ENCODE measurements at places on chromosomes 3 and 15. TPM values are rescaled to one million over a fixed set of nuclear protein-coding genes. Genes with fewer than 3 reads are reported as not detected.

DNA sequence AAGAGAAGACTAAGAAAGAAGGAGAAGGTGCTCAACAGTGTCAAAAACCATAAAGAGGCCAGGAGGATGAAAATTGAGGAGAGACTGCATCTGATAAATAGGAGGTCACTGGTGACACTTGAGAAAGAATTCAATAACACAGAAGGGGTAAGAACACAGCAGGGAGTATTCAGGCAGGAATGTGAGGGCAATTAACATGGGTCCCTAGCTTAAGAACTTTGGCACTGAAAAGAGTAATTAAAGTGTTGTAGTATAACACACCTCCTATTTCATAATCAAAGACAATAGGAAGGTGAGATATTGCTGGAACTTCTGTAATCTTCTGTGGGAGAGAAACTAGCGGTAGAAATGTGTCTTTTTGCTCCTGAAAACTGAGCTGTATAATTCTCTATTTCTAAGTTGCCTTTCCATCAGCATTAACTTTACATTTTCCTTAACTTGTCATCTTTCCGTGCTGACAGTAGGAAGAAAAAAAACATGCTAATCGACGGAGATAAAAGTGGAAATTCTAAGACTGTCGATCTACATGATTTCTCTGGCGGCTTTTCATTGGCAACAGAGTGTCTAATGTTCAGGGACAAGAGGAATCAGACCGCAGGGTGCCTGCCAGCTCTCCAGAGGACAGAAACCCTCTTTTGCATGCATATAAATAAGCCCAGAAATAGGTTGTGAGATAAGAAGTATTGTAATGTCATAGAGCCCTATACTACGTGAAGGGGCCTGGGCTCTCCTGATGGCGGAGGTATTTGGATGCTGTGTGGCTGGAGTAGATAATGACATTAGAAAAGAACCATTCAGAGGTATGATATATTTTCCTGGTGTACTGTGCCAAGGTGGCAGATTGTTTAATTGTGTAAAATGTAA lies 147.9 kb upstream of the GAP43 start:
- no peak for DNase-seq

DNA sequence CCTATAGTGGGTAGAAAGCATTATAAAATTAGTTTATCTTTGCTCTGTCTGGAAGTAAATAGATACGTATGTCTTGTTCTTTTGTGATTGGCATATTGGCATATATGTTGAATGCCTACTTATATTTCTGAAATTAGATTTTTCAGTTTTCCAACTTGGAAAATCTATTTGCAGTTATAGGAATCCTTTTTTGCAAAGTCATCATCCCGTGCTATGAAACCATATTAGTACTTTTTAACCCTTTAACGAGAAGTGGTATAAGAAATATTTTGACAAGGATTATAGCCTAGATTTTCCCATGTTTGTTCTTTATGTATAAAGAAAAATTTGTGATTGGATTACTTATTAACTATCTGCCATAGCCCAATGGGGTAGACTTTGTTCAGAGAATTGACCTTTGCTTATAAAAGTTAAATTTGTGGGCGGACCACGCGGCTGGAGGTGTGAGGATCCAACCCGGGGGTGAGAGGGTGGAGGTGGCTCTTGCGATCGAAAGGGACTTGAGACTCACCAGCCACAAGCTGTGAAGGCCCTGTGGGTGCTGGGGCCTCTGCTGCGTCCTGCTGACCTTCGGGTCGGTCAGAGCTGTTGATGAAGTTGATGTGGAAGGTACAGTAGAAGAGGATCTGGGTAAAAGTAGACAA lies 5.9 kb downstream of the LRRC28 start:
- DNase-seq: no peak

GRCh38 chr15:70447928-70448698 lies 315.2 kb downstream of the UACA start:
- DNase-seq: no peak

DNA sequence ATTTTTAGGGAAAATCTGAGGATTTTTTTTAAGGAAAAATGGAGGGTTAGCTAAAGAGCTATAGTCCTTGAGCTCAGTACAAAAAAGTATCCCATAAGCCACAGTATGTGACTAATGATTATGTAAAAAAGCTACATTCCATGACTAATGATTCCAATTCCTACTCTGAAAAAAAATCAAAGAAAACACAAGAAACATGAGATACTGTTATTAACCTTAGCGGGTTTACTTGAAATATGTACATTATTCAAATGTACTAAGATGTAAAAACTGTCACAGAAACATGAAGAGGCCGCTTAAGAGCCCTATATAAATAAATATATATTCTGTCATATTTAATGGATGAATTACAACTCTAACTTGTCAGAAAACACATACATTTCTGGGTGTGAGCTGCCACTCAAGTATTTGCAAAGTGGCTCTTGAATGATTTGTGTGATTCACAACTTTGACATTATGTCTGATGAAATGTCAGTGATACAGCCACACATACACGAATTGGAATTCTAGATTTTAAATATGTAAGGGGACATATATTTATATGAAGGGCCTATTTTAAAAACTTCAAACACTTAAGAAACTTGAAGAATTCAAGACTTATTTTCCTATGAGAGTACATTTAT lies 518.7 kb upstream of the SUCLG2 start:
- DNase-seq: no peak

Gene SRGAP3
- 2.7 TPM for total RNA-seq

GRCh38 chr3:124792341-124793040 lies 62.2 kb downstream of the UMPS start:
- no peak for DNase-seq

DNA sequence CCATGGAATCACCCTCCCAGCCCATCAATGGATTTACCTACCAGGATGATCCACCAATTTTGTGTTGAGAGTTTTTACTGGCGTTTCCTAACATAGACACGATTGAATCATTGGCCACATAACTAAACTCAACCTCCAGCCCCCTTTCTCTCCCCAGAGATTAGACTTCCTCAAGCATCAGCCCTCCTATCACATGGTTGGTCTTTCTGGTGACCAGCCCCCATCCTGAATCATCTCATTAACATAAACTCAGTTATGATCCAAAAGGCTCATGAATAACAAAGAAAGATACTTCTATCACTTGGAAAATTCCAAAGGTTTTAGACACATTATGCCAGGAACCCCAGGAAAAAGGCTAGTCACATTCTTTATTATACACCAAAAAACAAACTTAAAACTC lies 21.2 kb downstream of the PRKAR2A start:
- DNase-seq: no peak

DNA sequence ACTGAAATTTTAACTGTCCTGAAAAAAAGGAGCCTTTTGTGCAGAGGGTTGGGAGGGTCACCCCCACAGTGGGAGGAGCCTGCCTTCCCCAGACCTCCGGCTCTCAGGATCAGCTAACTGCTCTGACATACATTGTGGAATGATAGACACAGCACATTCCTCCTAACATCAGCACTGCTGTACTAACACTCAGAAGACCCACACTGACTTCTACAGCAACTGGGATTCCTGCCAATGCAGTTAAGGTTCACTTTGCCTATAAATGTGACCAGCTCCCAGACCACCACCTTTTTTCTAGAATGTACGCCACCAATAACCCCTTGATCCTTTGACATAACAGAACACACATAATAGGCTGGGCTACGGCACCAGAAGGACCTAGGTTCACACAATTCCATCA lies 3.2 kb downstream of the CPEB1 start:
- no peak for DNase-seq

Gene SNX22
- 0.71 TPM for total RNA-seq

Gene TUSC7
- total RNA-seq: not detected

GRCh38 chr3:157127268-157127667 lies 32.7 kb downstream of the CCNL1 start:
- no peak for DNase-seq

- DNase-seq: no peak
Observed at GRCh38 chr3:104632521-104632920, 734.2 kb upstream of the ALCAM start.

Gene RAB6B
- 64.8 TPM for total RNA-seq

Gene FOXB1
- total RNA-seq: not detected

- no peak for DNase-seq
Observed at GRCh38 chr3:171788546-171789351, 21.5 kb downstream of the PLD1 start.

Gene ZDHHC3
- 108 TPM for total RNA-seq

DNA sequence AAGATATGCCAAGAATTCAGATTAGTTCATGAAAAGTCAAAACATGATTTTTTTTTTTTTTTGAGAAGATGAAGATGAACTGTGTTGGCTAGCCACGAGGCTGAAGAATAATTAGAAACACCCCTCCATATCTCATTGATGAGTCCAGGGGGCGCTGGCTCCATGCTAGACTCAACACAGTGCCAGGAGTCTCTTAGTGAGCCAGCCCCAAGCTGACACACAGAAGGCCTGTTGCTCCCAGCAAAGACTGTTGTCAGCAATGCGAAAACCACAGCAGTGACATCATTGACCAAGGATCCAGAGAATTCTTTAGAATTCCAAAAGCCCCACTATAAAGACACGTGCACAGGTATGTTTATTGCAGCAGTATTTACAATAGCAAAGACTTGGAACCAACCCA lies 185.2 kb downstream of the ANXA2 start:
- DNase-seq: no peak

Gene SNTN
- total RNA-seq: not detected

Gene NR2E3
- total RNA-seq: not detected

Gene SLC12A1
- total RNA-seq: not detected
